ENCODE measurements at places on chromosomes 6 and 20.

- no peak for DNase-seq
Observed at GRCh38 chr20:46705378-46705729, 4.1 kb upstream of the SLC2A10 start.

- no peak for DNase-seq
Observed at GRCh38 chr6:143471822-143472221, 21.2 kb downstream of the PEX3 start.

DNA sequence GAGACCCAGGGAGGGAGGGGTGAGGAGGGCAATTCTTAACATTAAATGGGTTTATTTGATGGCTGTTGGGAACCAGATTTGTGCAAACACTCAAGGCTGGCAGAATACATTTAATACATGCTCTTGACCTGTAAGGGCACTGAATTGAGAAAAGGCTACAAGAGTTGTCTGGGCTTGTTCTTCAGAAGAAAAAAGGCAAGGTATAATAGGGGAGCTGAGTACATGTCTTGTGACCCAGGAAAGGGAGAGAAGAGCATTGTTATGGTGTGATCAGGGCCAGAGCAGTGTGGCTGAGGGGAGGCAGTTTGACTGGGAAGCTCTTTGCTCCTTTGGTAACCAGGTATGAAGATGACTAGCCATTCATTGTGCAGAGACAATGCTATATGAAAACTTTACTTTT, 18.9 kb downstream of the KLHL31 start:
- no peak for DNase-seq

- DNase-seq: no peak
Observed at GRCh38 chr6:7473805-7474719, 67.4 kb upstream of the DSP start.
